Inflammatory macrophage treated with lipopolysaccharide for 1 hour (primary cell): ENCODE measurements at places on chromosomes 2 and 18.

DNA sequence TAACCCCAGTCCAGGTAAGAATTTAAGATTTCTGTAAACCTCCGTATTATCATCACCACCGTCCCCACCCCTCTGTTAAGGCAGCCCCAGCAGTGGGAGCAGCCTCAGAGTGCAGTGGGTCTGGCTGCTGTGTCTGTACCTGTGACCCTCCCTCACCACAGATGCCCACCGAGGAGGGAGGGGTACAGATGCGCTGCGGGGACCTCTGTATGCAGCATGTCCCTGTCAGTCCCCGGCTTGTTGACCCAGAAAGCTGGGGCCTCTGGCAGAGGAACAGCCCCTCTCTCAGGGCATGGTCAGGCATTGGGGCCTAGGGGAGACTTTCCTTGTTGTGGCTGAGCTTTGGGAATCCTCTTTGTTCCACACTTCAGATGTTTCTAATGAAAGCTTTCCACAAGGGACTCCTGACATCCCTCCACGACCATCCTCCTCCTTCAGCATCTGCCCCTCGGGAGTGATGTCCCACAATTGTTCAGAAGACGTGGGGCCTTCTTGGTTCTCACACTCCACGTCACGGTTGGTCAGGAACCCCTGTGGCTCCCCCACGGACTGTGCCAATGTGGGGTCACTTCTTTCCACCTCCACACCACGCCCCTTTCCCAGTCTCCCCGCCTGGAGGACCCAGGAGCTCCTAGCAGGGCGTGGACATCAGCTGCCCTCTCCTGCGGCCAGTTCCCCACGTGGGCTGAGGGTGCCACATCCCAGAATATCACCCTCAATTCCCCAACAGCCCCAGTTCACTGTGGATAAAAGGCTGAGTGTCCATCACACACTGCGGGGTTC lies 384.2 kb upstream of the MYT1L start:
- DNase-seq: no peak

- no peak for DNase-seq
Measured at GRCh38 chr2:13289310-13289709, 572.6 kb downstream of the TRIB2 start.

DNA sequence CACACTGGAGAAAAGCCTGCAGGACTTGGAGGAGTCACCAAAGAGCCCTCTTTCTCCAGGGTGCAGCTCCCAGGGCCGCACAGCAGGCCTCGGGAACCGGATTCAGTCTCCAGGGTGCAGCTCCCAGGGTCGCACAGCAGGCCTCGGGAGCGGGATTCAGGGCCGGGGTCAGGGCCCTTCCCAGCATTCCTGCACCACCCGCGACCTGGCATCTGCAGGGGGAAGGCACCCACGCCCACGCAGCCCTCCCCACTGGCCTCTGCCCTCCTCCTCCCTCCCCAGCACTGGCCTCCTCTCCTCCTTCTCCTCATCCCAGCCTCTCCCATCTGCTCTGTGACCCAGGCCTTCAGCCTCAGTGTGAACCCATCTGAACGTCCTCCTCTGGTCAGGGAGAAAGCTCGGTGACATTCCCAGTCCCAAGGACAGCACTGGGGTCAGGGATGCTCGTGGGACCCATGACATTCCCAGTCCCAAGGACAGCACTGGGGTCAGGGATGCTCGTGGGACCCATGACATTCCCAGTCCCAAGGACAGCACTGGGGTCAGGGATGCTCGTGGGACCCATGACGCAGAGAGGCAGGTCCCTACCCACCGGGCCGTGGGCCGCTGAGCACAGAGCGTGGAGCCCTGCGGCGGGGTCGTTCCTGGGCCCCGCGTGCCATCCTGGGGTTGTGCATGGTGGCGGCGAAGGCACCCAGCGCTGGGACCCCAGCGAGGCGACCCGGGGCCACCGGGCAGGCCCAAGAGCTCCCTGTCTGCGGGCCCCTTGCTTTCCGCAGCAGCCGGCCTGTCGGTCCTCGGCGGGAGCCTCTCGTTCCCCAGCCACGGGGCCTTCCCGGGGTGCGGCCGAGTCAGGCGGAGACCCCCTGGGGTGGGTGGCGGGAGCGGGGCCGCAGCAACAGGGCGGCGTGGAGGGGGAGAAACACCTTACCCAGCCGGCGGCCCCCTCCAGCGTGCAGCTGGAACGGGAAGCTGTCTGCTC lies 550.2 kb upstream of the SALL3 start:
- DNase-seq: no peak

GRCh38 chr2:214695789-214696188 lies 113.7 kb downstream of the BARD1 start:
- DNase-seq: no peak

DNA sequence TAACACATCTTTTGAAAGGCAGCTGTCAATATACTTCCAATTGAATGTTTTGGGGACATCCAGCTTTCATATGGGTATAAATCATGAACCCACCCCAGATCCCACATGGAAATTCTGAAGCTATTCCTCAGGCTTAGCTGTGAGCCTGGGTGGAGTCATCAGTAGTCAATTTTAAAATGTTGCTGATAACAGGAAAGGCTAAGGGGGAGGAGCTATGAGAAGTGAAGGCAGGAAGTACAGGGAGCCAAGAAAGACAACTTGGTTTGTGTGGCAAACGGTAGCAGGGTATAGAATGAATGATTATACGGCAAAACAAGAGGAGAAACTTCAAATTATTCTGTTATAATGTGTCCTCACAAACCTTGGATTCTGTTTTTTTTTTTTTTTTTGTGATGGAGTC lies 108.6 kb downstream of the QPCT start:
- no peak for DNase-seq

- DNase-seq: no peak
Measured at GRCh38 chr2:150491943-150492342, 4.5 kb upstream of the RND3 start.

DNA sequence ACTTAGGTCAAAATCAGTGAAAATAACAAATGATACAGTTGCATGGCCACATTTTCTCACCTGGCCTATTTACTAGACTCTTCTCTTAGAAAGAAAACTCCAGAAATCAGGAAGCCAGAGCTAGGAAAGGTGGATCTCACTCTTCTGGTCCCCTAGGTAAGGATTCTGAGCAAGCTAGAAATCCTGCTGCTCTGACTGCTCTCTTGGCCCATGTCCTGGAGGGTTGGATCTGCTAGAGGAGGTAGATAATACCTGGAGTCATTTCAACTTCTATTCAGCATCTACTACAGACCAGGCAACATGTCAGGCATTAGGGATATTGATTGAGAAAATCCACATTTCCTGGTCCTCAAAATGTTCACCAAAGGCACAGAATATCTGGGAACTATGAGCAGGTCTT lies 34.9 kb downstream of the AKAIN1 start:
- DNase-seq: no peak

DNA sequence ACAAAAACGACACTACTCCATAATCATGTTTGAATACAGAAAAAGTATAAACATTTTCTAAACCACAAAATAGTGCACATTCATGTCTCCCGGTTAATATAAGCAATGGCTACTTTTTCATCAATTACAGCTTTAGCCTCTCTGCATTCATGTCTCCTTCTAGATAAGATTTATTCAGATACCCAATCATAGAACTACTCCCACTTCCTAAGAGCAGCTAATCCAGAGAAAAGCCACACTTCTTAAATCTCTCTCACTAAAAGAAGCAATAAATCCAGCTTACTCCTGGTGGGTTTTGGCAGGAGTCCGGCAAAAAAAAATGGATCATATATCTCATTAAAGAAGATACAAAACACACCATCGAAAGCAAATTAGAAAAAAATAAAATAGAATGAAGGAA lies 20.1 kb downstream of the DSEL start:
- DNase-seq: no peak

DNA sequence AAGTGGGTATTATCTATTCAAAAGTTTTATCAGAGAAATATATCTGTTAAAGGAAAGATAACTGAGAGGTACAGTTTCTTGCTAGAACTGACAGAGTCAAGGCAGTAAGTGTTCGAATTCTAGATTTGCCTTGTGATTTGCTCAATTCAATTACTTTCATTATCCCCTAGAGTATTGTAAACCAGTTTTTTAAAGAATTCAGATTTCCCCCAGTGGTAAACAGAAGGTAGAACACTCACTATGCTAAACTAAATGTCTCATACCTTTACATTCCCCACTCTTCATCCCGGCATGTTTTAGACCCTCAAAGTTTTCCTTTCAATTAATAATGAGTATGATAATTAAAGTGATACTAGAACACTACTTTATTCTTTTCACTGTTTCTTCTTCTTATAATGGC lies 28.6 kb downstream of the TTC21B start:
- DNase-seq: no peak

DNA sequence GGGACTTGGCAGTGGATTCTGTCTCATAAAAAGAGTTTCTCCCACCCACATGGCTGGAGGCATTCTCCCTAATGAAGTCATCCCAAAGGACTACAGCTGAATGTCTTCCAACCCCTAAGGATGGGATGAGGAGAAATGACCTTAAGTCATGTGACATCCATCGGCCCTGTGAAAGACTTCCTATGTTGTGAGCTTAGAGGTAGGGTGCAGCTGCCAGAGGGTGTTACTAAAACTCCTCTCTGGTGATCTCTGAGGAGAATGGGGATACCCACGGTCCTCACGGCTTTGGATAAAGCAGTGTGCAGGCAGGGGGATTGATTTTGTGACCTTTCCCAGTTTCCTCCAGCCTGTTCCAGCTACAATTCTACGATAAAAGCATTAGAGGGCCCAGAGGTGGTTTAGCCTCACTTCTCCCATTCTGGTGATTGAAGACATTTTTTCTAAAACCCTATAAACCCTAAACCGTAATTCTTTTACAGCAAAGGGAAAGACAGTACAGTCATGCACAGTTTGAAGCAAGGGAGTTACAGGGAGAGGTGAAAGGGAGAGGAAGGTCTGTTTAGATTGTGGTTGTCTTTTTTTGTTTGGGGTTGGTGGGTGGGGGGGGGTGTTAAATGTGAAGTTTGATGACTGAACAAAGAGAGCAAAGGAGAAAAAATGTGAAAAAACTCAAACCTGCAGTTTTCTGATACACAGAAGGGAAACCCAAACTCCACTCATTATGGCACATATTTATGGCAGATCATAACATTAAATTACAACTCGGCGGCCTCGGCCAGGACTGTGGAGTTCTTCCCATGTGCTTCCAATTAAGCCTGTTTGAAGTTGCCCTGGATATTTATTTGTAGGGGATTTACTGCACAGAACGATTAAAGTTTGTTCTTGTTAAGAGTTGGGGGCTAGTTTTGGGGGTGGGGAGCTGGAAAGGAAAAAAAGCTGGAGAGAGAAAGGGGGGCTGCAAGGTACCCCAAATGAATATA lies 26.6 kb upstream of the SLC14A2 start:
- DNase-seq: no peak

- no peak for DNase-seq
Measured at GRCh38 chr2:63050334-63051041, at the start of gene OTX1. OTX1 (plus strand) TSS chr2:63050830; CDS start chr2:63052991, 2,161 bp downstream.

DNA sequence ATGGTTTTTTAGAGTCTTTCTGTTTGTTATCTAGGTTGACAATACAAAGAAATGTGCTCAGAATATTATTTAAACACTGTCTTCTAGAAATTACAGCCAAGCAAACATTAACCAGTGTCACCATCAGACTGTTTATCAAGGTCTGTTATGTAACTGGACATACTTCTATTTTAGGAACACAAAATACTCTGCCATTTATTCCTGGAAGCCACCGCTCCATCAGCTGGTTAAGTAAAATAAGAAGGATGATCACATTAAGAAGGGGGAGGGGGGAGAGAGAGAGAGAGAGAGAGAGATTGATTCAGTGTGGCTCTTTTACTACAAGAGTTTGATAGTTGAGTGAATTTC lies 47.9 kb downstream of the MBP start:
- DNase-seq: no peak

GRCh38 chr2:8605351-8606065 lies 76.3 kb upstream of the ID2 start:
- no peak for DNase-seq

GRCh38 chr2:217788669-217789002 lies 214.2 kb downstream of the TNS1 start:
- DNase-seq: no peak

- no peak for DNase-seq
Measured at GRCh38 chr2:529424-529823, 147.8 kb downstream of the TMEM18 start.
